ENCODE measurements at places on chromosomes 6 and 20.
A peak's percentile ranks its signal among the peaks of the same experiment; 100 is the strongest.

GRCh38 chr6:132490478-132491204, 22.3 kb downstream of the STX7 start:
- DNase-seq: no peak

DNA sequence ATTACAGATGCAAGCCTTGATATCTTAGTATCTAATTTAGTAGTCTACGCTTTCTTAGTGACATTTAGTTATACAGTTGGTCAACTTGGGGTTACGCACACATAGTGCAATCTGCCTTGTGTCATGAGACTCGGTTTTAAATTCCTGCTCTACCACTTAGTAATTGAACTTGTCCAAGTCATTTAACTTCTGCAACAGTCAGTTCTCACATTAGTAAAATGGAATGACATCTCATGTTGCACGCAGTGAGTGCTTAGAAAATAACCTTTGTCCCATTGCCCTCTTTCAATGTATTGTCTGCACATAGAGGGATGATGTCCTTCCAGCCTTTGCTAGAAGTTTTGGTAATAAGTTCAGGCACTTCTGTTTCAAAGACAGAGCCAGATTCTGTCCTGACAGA, 48.6 kb downstream of the TMEM170B start:
- DNase-seq: no peak

DNA sequence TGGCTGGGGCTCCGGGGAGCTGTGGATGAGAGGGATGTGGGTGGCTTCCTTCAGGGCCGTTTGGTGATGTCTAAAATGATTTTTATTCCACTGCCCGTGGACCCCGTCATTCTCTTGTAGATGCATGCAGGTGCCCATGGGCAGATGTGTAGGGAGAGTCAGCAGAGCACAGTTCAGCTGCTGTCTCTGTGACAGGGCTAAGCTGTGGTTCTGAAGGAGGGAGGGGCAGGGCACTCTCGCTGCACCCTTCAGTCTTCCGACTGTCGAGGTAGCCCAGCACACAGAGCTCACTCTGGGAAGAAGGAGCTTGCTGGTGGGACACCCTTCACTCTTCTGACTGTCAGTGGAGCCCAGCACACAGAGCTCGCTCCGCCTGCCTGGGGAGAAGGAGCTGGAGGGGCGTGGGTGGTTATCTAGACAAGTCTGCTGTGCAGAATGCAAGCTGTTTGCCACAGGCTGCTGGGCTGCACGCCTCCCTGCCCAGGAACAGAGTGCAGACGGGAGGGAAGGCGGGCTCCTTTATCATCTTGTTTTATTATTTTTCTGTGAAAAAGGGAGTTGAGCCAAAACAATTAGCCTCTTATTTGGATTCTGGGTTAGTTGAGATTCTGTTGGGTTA, 28.4 kb upstream of the ADRM1 start:
- DNase-seq: no peak

DNA sequence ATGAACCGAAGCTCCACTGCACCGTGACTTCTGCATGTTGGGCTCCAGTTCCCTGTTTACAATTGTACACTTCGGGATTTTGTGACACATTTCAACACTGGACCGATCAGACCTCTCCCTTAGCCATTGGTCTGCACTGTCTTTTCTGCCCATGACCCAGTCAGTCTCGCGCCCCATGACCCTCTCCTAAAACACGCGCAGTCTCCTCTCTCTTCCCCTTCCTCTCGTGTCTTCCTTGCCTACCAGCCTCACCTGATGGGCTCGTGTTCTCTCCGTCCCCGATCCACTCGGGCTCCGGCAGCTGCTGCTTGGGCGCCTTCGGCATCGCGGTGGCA, 535 bp upstream of the ABCF1 start:
- peak; percentile 20 for DNase-seq

DNA sequence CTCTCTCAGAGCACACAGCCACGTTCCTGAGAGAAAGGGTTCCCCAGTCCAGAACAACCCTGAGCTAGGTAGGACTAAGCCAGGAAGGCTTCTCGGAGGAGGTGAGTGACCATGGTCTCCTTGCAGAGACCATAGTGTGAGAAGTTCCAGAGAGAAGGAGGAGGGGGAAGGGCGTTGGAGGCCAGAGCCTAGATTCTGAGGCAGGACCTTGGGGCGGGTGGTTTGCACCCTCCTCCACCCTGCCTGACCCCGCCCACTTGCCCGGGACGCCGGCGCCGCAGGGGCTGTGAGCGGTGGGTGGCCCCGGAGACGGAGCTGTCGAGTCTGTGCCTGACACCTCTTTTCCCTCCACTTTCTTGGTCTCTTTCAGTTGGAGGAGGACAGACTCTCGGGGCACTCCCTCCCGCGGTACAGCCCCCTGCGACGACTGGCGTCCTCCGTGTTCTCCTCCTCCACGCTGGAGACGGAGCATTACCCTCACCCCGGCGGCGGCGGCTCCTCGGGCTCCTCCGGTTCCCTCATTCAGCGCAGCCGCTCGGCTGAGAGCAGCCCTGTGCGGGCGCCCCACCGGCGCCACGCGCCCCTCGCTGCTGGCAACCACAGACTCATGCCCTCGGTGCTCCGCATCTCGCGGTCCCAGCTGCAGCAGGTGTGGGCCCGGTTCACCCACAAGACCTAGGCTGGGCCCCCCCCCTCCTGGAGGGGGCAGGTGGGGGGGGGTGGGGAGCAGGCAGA, 26.2 kb downstream of the TTBK1 start:
- no peak for DNase-seq

DNA sequence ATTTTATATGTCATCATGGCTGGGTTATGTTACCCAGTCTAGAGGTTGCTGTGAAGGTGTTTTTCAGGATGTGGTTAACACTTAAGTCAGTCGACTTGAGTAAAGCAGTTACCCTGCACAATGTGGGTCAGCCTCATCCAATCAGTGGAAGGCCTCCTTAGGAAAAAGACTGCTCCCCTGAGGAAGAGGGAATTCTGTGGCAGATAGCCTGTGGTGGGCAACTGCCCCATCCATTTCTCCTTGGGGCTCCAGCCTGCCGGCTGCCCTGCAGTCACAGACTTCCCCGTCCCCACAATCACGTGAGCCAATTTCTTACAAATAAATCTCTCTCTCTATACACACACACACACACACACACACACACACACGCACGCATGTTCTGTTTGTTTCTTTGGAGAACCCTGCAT, 34.5 kb upstream of the MPC1 start:
- no peak for DNase-seq

DNA sequence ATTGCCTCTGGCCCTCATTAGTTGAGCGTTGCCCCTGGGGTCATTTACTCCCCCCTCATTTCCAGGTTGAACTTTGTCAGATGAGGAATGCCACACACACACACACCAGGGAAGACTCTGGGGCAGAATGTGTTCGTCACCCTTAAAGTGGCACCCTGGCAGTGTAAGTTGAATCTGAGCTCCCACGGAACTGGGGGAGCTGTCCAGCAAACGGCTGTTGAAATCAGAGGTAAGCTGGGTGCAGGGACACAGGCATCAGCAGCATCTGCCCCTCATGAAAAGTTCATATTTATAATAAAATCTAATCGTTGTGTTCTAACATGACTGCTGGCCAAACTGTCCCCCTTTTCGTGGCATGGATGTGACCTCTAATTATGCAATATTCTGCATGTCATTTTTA, 4.3 kb upstream of the MC3R start:
- DNase-seq: no peak

DNA sequence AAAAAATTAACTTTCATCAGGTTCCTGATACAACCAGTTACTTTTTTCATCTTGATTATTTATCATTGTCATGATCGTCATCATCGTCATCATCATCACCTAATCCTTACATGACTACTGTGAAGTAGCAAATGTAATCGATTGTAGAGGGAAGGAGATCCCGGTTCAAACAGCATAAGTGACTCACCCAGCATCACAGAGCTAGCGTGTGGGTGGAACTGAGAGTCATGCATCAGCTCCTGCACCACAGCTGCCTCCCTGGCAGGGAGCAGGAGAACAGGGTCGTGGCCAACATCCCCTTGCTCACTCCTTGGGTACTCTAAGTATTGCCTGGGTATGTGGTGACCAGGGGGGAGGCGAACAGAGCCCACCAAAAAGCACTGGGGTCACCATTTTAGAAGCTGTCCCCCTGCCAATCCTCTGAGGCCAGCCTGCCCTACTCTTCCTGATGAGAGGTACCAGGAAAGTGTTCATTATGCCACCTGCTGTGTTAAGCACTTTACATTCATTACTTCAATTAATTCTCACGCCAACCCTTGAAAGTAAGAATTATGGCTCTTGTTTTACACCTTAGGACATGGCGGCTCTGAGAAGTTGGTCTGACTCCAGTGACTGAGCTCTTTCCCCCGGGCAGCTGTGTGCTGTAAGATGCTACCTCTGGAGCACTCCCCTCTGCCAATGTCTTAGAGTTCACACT, 425.2 kb downstream of the CD83 start:
- DNase-seq: no peak

DNA sequence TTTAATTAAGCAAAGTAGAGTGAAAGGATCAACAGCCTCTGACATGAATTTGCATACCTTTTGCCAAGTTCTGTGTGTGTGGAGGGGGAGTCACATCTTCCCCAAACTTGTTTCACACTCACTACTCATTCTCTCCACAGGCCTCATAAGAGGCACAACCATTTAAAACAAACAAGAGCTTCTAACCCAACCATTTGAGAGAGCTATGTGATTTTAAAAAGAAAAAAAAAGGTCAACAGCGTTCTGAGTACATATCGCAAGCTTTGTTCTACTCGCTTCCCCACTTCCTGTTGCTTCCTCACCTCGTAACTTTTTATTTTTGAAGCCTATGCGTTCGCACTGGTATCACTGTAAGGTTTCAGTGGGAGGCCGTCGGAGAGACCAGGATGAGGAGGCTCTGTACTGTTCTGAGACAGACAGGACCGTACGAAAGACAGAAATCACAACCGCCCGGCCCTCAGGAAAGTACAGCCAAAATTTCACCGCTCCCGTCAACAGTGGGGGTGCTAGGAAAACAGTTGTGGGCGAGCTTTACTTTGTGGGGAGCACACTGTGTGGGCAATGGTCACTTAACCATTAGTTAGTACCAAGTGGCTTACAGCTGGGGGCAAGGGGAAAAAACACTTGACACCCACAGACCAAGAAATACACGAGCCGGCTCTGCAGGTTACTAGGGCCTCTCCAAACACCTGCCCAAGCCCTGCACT, 61.3 kb downstream of the TRERF1 start:
- no peak for DNase-seq

- no peak for DNase-seq
Observed at GRCh38 chr20:18669241-18670019, 81.6 kb downstream of the DTD1 start.

- DNase-seq: no peak
Observed at GRCh38 chr6:95847061-95847460, 168.7 kb upstream of the FUT9 start.

DNA sequence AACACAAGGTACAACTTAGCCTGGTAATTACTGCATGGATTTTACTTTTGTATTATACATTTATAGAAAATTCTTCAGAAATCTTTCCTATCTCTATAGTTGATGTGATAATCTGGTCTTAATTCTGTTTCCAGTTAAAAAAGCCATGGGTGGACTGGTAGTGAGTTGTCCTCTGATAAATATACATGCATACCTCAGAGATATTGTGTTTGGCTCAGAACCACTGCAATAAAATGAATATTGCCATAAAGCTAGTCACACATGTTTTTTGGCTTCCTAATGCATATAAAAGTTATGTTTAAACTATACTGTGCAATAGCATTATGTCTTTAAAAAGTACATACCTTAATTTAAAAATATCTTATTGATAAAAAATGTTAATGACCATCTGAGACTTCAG, 708.6 kb upstream of the MARCKS start:
- no peak for DNase-seq

GRCh38 chr6:130848945-130849344, 21.7 kb downstream of the SMLR1 start:
- DNase-seq: no peak

DNA sequence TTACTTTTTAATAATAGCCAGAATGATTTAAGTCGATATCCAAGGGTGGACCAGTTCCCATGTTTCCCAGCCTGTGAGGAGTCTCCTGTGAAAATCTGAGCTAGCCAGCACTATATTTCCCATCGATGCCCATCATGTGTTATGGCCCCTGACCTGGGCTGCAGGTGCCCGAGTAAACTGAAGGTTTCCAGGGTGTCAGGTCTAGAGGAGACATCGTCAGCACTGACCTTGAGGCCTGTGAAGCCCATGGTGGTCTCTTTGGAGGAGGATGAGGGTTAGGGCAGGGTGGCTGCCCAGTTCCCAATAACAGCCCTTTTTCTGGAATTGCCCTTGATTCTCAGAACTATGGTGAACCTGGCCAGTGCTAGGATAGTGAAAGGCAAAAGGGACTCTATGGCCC, 63.0 kb upstream of the TOP1 start:
- no peak for DNase-seq

GRCh38 chr6:34147906-34148630, 2.2 kb upstream of the GRM4 start:
- no peak for DNase-seq

GRCh38 chr6:64717281-64717680, 989.7 kb downstream of the EYS start:
- DNase-seq: no peak

DNA sequence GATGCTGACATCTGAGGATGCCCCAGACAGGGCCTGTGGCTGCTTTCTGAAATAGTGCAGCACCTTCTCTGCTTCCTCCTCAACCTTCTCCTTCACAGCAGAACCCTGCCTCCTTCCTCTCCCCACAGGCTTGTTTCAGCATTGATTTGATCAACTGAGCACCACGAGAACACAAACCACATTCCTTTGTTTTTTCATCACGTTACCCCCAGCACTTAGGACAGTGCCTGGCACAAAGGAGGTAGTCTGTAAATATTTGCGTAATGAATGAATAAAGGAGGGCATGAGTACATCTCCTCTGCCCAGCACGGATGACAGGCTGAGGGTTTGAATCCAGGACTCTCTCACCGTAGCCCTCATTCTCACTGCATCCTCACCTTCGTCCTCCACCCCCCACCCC, 21.3 kb upstream of the WFDC2 start:
- no peak for DNase-seq

- DNase-seq: no peak
Observed at GRCh38 chr6:43184268-43184985, 2.4 kb downstream of the CUL9 start.

GRCh38 chr6:90488816-90489215, 98.1 kb downstream of the MAP3K7 start:
- DNase-seq: no peak

- no peak for DNase-seq
Observed at GRCh38 chr6:44898296-44898930, 429.7 kb upstream of the RUNX2 start.

DNA sequence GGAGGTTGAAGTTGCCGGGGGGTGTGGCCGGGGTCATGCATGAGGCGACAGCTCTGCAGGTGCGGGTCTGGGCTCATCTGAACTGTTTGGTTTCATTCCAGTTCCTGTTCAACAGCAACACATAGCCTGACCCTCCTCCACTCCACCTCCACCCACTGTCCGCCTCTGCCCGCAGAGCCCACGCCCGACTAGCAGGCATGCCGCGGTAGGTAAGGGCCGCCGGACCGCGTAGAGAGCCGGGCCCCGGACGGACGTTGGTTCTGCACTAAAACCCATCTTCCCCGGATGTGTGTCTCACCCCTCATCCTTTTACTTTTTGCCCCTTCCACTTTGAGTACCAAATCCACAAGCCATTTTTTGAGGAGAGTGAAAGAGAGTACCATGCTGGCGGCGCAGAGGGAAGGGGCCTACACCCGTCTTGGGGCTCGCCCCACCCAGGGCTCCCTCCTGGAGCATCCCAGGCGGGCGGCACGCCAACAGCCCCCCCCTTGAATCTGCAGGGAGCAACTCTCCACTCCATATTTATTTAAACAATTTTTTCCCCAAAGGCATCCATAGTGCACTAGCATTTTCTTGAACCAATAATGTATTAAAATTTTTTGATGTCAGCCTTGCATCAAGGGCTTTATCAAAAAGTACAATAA, 72.5 kb downstream of the PTPN1 start:
- no peak for DNase-seq

All from SK-N-SH (cell line).